ENCODE measurements at places on chromosomes 6 and 20.

- no peak for DNase-seq
These were observed 8.4 kb upstream of the SGK2 start for GRCh38 chr20:43550456-43550855.

DNA sequence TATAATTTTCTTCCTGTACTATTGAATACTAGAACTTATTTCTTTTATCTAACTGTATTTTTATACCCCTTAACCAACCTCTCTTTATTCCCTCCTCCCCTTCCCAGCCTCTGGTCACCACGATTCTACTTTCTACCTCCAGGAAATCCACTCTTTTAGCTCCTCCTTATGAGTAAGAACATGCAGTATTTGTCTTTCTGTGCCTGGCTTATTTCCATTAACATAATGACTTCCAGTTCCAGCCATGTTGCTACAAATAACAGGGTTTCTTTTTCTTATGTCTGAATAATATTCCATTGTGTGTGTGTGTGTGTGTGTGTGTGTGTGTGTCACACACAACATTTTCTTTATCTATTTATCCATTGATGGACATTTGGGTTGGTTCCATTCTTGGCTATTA, 152.3 kb upstream of the OLIG3 start:
- DNase-seq = no peak

DNA sequence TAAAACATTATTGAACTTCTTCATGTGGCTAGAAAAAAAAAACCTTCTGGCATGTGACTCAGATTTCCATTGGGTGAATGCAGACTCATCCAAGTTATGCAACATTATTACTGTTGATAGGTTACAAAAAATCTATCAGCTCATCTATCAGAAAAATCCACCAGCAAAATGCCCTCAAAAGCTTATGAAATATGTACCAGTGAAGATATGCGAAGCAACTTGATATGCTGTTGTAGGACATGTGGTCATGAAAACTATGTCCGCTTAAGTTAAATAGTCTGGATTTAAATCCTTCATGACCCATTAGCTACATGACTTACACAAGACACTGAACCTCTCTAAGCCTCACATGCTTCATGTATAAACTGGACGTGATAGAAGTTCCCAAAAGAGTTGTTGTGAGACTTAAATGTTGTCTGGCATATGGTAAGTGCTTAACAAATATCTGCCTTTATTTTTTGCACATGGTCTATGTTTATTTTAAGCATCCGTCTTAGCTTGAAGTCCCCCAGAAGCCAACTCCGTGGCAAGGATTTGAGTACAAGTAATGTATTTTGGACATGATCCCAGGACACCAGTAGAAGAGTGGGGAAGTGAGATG, 12.5 kb upstream of the BFSP1 start:
- DNase-seq = no peak

DNA sequence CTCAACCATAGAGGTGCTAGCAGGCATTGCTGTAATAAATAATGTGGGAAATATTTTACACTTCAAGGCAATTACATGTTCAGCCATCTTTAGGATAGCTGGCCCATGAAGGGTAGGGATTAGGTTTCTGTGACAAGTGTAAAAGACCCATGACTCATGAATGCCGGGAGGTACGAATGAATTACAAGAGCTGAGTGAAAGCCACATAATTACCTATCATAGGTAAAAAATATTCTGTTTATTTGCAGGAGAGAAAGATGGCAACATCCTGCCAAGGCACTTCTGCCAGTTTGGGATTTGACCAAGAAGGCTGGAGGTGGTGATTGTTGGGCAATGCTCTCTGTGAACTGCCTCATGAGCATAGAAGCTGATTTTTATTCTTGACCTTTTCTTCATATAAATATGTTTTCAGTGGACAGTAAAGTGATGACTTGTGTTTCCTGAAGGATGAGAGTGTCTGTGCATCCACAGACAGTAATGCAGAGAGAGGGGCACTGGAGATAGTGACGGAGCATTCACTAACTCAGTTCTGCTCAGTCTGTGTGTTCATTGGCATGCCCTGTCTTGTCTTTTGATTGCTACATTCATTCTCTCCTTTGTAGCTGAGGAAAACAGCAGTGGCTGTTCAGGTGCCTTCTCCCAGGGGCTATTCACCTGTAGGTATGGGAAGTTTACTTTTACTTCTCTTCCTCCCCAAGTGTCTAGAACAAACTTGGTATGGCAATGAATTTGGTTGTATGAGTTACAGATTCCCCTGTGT, 481.1 kb downstream of the TFAP2B start:
- no peak for DNase-seq

- DNase-seq = no peak
These were observed 92.7 kb downstream of the SASH1 start for GRCh38 chr6:148435386-148435785.

DNA sequence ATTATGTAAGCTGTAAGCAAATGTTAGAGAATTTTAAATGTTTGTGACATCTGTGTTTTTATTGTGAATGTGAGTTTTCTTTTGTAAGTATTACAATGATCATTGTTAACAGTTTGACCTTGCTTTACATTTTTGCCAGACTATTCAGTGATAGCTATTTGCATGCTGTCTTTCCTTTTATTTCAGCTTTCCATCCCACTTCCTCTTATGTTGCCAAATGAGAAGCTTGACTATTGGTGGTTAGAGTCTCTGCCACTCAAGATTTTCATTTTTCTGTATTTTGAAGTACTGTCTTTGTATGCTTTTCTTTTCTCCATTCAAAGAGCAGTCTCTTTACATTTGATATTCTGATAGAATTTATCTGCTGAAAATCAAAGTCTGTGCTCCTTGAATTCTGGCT, 104.1 kb downstream of the PRIM2 start:
- no peak for DNase-seq

- no peak for DNase-seq
These were observed 48.8 kb downstream of the NPEPL1 start for GRCh38 chr20:58741384-58741783.

- DNase-seq = no peak
These were observed 665.7 kb upstream of the SLC35B3 start for GRCh38 chr6:9100869-9101580.

DNA sequence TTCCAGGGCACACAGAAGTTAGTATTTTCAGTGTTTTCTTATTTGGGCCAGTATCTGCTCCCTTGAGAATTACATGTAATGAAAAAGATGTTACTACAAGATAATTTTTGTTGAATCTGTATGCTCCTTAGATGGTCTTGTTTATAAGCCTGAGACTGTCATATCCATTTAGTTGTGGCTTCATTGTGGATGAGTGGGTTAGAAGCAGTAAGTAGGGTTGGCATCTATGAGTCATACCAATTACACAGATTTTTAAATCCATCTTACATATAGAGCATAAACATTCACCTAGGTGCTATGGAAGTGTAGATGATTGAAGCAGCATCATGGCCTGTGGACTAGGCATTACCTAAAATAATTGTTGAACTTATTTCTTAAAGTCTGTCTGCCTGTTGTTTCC, 13.5 kb upstream of the BAG2 start:
- DNase-seq = no peak

- no peak for DNase-seq
These were observed 45.2 kb upstream of the KCNK16 start for GRCh38 chr6:39367700-39368099.

GRCh38 chr6:16855460-16855859, 94.2 kb upstream of the ATXN1 start:
- DNase-seq = no peak

GRCh38 chr6:25173951-25174474, 105.2 kb upstream of the CARMIL1 start:
- no peak for DNase-seq

DNA sequence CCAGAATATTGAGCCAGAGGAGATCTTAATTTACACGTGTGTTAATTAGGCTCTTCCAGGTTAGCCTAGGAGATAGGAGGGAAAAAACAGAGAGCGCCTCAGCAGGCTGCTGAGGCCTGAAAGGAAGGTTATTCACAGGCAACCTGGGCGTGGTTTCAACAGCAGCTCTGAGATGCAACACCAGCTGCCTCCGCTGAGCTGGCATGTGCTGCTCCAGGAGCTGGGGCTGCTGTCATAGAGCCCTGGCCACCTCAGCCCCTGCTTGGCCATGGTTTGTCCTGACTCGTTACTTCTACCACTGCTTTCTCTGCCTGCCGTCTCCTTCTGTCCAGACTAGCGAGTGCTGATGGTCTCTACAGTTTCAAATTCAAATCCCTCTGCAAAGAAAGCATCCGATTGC, 32.4 kb upstream of the RPP40 start:
- DNase-seq = no peak

DNA sequence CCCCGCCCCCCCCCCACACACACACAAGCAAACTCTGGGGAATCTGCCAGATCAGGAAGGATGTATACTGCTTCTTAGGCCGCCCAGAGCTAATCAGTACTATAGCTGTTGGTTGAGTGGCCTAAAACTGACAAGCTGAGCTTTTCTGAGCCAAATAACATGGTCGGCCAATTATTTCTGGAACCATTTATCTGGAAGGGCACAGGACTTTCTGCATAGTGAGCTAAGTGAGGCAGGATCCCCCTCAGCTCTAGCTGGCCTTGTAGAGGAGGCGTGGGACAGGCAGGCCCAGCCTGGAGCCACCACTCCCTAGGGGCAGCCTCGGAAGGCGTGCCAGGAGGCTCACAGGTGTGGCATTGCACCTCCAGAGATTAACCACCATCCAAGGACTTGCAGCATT, 200.1 kb downstream of the TMEM242 start:
- DNase-seq = no peak

DNA sequence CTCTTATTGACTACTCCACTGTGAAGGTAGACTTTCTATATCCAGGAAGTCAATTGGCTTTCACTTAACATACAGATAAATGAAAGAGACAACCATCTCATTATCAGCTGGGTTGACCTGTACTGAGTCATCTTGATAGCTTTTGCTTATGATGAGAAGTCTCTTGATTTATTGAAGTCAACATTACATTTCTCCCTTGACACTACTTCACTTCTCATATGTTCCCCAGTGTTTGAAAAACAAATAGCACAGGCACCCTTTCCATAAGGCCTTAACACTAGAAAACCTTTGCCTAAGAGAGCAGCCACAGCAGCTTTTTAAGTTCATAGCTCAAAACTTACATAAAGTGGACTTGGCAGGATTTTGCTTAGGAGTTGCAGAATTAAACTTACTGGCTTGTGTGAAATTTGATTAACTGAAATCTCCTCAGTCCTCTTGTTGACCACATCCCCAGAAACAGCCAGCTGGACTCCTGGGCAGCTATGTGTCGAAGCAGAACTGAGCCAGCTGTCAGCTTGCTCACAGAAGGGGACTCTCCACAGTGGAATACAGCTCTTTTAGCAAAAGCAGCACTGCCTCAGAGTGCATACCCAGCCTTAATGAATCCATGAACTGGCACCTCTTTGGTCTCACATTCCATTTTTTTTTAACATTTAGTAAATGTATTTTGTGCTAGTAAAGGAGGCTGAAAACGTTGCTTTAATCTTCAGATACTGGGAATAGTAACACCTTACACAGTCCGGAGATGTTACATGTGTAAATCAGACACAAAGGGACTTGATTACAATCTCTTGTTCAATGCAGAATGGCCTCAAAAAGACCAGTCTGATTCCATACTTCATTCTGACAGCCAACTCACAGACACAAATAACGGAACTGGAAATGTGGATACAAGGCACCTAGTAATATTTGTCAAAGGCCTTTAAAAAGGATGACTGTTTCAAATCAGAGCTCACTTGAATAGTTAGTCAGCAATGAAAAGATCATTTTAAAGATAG, 1532.7 kb downstream of the HACE1 start:
- peak; percentile 20 for DNase-seq

- DNase-seq = no peak
These were observed 43.9 kb upstream of the NOL4L start for GRCh38 chr20:32628960-32629530.

DNA sequence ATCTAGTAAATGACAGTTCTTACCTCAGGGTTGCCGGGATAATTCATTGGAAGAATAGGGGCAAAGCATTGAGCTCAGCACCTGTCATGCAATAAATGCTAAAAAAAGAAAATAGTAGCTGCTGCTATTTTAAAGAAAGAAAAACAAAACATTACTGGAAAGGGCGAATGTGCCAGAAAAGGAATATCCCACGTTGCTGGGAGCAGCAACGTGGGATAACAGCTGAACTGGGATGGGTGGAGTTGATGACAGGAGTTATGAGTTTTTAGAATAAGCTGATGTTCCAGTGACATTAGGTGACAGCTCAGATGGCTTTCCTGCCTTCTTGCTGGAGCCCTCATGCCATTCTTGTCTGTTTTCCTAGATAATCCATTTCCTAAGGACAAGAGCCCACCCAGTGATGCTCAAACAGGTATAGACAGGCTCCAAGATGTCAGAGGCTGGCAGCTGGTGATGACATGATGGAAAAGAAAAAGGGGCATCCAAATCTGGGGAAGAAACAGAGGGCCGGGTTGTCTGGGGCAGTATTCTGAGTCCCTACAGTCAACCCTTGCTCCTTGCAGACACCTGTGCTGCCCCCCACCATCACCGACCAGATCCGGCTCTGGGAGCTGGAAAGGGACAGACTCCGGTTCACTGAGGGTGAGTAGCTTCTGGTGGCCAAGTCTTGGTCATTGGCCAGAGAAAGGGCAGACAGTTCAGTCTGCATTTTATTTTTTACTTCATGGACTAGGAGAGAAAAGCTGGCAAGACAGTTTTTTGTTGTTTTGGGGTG, 1.1 kb upstream of the VARS2 start:
- DNase-seq = no peak

- no peak for DNase-seq
These were observed 125.3 kb upstream of the PROKR2 start for GRCh38 chr20:5442101-5442500.

GRCh38 chr20:17624551-17625245, 54.8 kb downstream of the DSTN start:
- DNase-seq = no peak

GRCh38 chr20:48295966-48296421, 510.7 kb upstream of the SULF2 start:
- no peak for DNase-seq

DNA sequence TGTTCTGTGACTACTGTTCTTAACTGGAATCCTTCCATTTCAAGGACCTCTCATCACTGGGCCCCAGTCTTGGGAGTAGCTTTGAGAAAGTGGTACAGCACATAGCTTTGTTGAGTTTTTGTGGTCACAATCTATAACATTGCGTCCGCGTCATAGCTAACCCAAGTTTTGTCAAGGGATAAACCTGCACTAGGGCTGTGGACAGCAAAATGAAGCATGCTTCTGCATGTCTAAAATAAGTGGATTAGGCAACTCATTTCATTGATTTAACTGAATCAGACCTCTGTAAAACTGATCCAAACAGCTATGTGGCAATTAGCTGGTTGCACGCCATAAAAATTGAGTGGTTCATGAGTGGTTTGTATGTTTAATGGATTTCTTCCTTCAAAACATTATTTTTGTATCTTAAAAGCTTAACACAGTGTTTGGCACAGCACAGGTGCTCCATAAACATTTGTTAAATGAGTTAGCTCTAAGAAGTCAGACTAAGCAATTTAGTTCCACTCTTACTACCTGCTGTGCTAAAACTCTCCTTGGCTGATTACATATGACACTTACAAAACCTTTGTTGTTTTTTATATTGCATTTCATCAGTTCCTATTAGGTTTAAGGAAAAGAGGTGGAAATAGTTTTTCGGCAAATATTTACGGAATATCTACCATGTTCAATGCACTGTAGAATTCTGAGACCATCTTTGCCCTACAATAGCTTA, 160.3 kb upstream of the ATXN1 start:
- no peak for DNase-seq

- DNase-seq = no peak
These were observed 81.2 kb downstream of the PREP start for GRCh38 chr6:105321728-105322127.

- DNase-seq = no peak
These were observed 44.0 kb downstream of the SSR1 start for GRCh38 chr6:7268816-7269555.
